T-helper 1 cell (primary cell): ENCODE measurements at places on chromosomes 1 and 21.
A peak's percentile ranks its signal among the peaks of the same experiment; 100 is the strongest.

GRCh38 chr1:30639881-30640452 lies 83.4 kb downstream of the MATN1 start:
- DNase-seq = no peak

DNA sequence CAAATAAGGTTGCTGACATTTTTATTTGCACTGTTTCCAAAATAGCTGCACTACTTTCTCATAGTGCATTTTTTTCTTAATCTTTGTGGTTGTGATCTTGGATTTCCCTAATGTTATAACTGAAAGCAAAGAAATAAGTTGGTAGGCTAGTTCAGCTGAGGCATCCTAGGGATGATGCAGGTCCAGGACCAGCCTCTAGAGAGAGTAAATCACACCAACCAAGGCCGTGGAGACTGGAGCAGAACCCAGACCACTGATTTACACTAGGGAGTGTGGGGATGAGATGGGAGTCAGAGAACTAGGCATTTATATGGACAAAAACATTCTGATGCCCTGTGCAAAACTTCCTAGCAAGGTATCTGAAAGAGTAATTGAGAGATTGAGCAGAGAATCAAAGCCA lies 104.5 kb downstream of the URB2 start:
- no peak for DNase-seq

- DNase-seq = no peak
Observed at GRCh38 chr21:15515908-15516307, 213.9 kb upstream of the USP25 start.

DNA sequence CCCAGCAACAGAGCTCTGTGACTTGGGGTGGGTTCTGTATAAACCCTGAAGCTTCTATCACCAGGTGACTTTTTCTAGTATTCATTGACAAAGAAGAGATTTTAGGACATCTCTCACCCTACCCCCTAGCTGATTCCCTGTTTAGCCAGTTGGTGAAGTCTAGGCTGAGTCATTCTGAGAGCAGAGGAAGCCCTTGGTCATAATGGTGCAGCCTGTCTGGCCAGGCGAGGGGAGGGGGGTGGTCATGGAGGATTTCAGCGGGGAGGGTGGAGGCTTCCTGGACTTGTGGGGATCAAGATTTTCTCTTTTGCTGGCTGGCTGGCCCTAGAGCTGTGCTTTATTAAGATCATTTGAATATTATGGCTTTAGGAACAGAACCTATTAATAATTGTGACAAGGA lies 262.6 kb downstream of the CAMTA1 start:
- DNase-seq = no peak

- DNase-seq = peak; percentile 55
Observed at GRCh38 chr1:87331365-87332241, 2.9 kb downstream of the LMO4 start.

DNA sequence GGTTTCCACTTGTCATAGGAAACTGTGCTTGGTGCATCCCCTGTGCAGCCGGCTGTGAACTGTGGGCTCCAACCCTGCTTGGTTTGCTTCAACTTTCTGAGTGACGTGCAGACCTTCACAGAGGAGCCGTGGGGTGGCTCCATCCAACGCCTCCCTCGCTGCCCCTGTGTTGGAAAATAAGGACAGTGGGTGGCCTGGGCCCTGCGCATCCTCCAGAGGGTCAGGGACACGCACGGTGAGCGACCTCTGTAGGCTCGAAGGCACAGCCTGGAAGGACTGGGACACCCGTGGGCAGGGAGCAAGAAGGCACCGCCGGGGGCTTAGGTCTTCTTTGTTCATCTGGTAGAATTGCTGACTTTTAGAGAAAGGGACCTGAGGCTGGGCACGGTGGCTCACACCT lies 6.5 kb upstream of the FAAP20 start:
- DNase-seq = no peak

DNA sequence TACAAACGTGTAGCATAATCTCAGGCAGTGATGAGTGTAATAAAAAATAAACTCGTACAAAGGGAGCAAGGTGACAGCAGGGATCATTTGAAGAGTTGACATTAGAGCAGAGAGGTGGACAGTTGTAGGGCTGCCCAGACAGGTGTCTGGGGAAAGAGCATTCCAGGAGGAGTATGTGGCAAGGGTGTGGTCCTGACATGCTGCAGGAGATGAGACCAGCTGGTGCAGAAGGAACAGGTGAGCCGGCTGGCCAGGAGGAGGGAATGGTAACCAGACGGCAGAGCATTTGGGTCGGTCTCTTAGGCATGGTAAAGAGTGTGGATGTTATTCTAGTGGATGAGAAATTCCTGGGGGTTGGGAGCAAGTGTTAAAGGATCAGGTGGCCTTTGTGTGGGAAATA lies 306.3 kb downstream of the LMX1A start:
- no peak for DNase-seq

DNA sequence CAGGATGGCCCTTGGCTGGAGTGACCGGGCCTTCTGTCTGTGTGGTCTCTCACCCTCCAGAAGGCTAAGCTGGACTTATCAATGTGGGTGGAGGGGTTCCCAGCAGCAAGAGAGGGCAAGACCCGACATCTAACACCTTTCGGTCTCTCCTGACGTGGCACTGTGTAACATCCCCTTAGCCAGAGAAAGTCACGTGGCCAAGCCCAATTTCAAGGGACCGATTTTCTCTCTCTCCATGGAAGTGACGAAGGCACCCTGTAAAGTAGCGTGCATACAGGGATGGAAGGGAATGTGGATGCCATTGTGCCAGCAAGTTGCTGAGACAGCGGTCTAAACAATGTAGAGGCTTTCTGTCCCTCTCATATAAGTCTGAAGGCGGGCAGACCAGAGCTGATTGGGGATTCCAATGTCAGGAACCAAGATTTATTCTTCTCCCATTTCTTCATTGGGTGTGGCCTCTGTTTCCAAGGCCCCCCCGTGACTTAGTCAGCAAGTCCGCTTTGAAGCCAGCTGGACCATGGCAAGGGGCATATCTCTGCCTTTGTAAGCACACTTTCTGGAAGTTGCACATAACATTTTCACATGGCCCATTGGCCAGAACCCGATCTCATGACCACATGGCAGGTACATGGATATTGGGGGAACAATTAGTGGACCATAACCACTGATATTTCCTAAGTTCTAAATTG lies 12.5 kb downstream of the MX1 start:
- no peak for DNase-seq

GRCh38 chr1:170214117-170215032 lies 68.6 kb downstream of the NTMT2 start:
- DNase-seq = no peak

- DNase-seq = no peak
Observed at GRCh38 chr1:9766759-9767442, 56.9 kb downstream of the CLSTN1 start.

DNA sequence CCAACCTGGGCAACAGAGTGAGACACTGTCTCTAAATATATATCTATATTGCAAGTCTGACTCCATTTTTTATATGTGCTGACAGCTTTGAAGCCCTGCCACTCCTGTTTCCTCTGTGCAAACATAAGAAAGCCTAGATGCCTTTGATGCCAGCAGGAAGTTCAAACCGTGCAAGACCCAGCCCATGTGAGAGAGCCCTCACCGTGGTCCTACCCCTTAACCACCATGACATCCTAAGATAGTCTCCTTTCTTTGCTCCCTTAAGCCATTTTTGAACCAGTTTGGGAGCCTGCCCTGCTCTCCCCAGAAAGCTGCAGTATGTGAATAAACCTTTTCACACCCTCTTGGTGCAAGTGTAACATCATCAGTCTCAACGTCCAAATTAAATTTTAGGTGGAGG lies 3.7 kb upstream of the DIPK1A start:
- peak; percentile 32 for DNase-seq

- no peak for DNase-seq
Observed at GRCh38 chr1:29838738-29839320, 602.5 kb downstream of the PTPRU start.
